ENCODE measurements at places on chromosomes 7 and 10.

GRCh38 chr7:55502858-55503440 lies 69.4 kb downstream of the VOPP1 start:
- no peak for DNase-seq

GRCh38 chr7:142889816-142890215 lies 4.3 kb upstream of the TRPV6 start:
- no peak for DNase-seq

- DNase-seq, result no peak
Measured at GRCh38 chr7:133904776-133905175, 222.4 kb upstream of the LRGUK start.

DNA sequence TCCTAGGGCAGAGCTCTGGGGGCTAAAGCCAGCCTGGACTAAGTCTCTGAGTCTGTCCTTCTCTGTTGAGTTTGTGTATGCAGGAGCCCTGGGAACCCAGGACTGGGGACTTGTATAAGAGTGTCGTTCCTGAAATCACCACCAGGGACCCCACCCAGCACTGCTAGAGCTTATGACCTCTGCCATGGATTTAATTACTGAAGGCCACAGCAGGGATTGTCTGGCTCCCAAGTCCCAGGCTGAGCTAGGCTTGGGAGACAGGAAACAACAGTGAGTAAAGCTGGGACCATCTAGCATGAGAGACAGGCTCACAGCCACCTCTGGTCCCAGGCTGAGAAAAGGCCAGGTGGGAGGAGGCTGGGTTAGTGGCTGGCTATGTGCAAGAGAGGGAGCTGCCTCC lies 1.4 kb upstream of the TSPAN15 start:
- peak; percentile 45 for DNase-seq

DNA sequence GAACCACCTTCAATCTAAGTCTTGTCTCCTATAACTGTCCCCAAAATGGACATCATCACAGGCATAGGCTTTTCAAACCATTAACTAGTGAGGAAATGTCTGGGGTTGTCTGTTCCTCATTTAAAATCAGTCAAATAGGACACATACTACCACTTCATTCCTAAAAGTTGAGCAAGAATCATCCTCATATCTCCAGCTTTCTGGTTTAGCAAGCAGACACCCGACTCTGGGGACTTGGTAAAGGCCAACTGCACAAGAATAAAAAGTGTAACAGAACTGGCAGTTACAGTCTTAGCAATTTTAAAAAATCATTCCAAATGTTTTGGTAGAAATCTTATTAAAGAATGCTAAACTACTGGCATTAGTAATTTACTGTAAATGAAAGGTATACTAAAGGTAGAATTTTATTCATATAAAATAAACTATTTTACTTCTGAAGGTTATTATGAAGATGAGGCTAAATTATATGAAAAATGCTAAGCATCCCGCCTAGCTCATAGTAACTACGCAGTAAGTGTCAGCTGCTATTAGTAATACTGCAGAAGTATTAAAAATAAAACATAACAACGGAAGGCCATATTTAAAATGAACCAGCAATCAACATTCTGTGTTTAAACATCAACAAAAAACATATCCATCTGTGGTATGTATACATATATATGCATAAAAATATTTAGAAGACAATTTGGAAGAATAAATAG lies 60.8 kb downstream of the ZNF438 start:
- no peak for DNase-seq

GRCh38 chr10:93062514-93063143 lies 2.0 kb downstream of the CYP26C1 start:
- peak; percentile 28 for DNase-seq

DNA sequence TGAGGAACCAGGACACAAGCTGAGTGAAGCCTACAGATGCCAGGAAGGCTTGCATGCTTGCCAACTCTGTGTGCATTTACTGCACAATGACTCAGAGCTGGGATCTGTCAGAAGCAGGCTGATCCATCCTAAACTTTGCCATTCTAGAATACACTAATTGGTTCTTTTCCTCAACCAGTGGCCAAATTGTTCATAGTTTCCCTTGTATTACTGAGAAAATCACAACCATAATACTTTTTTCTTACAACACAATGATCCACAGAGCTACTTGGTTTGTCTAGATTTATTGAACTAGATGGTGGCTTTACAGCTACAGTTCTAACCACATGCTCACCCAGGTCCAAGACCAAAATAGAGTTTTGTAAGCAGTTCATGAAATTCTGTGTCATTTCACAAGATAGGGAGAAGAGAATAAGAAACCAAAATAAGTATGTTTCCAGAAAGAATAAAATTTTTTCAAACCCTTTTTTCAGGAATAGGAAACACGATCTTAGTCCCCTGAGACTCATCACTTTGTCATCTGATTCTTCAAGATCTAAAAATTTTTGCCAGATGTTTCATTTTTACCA lies 21.0 kb upstream of the LRRC17 start:
- no peak for DNase-seq

GRCh38 chr7:2990949-2991470 lies 52.7 kb downstream of the CARD11 start:
- DNase-seq, result no peak

DNA sequence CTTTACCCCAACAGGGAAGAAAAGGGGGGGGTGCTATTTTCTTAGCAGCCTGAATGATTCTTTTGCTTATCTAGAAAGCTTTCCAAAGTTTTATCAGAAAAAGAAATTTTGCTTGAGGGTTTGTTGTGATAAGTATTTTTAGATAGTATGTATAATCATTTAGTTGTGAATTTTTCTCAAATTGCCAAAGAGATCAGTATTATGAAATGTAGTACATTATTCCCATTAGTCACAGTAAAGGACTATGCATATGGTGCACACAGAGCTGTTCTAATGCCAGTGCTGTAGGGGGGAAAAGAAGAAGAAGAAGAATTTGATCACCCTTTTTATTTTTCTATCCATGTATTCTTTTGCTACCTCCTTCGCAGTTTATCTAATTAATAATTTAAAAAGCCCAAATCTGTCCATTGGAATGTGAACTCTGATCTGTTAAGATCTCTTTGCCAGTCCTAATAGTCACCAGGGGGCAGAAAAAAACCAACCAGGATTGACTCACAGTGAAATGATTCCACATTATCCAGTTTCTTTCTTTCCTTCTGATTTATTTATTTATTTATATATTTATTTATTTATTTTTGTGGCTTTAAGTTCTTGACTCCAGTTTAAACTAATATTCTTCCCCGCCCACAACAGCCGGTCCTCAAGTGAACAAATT lies 4.7 kb downstream of the RBM20 start:
- DNase-seq, result no peak

DNA sequence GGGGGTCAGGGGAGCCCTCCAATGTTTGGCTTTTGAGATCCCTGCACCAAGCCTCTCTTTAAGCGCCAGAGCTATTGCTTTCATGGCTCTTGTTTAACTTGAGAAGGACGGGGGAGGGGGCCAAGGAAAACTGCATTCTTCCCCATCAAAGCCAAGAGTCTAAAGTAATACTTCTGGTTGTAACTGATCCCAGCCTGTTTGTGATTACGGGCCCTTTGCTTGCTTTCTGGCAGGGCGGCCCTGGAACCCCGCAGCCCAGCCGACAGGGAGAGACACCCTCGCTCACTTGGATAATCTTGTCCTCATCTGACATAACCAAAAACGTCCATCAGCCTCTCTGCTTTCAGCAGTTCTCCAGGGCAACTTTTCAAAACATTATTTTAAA lies 154.7 kb downstream of the NEURL1 start:
- no peak for DNase-seq

GRCh38 chr10:11143242-11143641 lies 125.6 kb downstream of the CELF2 start:
- DNase-seq, result no peak

DNA sequence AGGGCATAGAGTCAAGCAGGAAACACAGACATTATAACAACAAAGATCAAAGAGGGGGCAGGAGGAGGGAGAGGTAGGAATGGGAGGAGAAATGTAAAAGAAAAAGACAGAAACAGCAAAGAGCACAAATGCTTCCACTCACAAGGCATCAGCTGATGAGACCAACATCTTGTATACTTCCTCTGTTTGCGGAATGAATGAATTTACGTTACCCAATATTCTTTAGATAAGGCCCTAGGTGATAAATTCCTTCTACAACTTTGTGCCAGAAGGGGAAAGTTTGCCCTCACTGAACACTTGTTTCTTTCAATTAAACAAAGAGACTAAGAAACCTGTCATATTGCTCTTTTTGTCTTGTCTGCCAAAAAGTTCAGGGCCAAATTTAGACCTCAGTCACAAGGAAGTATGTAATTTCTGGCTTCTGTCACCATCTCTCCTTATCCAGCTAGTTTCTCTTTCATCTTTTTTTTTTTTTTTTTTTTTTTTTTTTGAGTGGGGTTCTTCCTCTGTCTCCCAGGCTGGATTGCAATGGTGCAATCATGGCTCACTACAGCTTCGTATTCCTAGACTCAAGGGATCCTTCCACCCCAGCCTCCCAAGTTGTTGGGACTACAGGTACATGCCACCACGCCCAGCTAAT lies 116.4 kb upstream of the NANOS1 start:
- no peak for DNase-seq

GRCh38 chr10:69731184-69731583 lies 70.5 kb upstream of the COL13A1 start:
- no peak for DNase-seq

DNA sequence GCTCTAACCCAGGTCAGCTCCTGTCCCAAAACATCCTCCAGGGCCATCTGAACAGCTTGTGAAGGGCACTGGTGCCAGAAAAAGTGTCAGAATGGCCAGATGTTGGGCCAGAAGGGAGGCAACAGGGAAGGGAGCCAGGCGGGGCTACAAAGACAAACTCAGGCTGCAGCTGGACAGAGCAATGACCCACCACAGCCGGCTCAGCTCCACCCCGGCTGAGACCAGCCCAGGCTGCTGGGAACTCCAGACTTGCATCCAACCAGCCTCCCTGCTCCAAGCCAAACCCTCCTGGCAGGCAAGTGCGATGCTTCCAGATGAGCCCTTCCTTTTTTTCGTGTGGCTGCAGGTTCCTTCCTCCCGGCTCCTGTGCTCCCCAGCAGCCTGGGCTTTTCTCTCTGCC lies 466.9 kb downstream of the PTPRN2 start:
- DNase-seq, result no peak

DNA sequence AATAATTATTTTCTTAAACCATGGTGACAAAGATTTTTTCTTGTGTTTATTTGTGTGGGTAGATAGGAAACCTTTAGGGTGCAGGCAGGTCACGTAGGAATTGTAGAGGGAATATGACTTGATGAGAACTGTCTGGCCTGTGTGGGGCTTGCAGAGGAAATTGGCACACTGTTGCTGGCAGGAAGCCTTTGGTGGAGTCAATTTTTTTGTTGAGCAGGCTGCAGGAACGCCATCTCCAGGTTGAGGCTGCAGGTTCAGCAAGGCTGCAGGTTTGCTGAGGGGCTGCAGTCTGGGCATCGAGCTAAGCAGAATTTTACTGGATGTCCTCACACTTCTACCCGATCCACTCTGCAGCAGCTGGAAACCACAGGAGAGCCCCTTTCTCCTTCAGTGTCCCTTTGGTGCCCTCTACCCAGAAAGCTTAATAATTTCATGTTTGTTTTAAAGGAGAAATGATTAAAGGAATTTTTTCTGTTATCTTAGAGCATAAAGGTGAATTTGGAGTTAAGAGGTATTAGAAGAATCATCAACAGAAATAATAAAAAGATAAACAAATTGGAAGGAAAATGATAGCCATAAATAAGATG lies 37.0 kb downstream of the TBC1D12 start:
- no peak for DNase-seq

GRCh38 chr10:69684020-69684980 lies 54.3 kb downstream of the FAM241B start:
- no peak for DNase-seq

DNA sequence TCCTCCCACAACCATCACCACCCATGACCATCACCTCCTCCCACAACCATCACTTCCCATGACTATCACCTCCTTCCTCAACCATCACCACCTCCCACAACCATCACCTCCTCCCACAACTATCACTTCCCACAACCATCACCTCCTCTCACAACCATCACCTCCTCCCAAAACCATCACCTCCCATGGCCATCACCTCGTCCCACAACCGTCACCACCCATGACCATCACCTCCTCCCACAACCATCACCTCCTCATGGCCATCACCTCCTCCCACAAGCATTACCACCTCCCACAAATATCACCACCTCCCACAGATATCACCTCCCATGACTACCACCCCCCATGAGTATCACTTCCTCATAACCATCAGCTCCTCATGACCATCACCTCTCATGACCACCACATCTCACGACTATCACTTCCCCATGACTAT lies 52.2 kb downstream of the PDGFA start:
- DNase-seq, result no peak

DNA sequence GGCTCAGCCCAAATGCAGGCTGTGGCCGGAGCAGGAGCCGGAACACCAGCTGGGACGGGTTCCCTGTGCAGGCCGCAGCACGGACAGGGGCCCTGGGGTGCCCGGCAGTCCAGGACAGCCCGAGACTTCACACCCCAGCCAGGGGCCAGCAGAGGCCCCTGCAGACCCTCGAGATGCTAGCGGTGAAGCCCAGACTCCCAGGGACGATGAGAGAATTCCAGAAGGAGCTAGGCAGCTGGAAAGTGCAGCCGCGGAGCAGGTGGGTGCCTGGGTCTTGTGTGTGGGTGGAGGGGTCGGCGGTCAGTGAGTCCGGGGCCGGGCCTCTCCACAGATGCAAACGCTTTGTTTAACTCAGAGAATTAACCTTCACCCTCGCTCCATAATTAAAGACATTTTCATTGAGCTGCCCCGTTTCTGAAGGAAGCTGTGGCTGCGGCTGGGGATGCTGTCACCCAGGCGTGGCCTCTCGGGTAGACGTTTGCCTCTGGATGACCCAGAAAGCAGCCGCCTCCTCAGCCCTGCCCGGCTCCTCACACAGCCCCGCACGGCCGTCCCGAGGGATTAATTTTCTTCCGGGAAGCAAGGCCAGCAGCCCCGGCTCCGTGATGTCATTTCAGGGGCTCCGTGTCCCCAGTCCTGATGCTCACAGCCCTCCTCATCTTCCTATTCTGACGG lies 26.5 kb downstream of the KNDC1 start:
- no peak for DNase-seq

- no peak for DNase-seq
Measured at GRCh38 chr10:121713486-121713885, 115.2 kb upstream of the FGFR2 start.

GRCh38 chr10:125661941-125662515 lies 20.9 kb downstream of the TEX36 start:
- no peak for DNase-seq

DNA sequence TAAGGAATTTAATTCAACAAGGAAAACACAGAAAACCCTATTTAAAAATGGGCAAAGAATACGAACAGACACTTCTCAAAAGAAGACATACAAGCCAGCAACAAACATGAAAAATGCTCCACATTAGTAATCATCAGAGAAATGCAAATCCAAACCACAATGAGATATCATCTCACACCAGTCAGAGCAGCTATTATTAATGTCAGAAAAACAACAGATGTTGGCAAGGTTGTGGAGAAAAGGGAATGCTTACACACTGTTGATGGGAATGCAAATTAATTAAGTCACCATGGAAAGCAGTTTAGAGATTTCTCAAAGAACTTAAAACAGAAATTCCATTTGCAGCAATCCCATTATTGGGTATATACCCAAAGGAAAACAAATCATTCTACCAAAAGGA lies 55.2 kb downstream of the GCC1 start:
- no peak for DNase-seq

- no peak for DNase-seq
Measured at GRCh38 chr7:26620352-26620751, 244.0 kb downstream of the SKAP2 start.

All from T-helper 9 cell (primary cell).